PC-3 (cell line): ENCODE measurements at places on chromosomes 4 and X. TPM values are rescaled to one million over a fixed set of nuclear protein-coding genes. Genes with fewer than 3 reads are reported as not detected.

DNA sequence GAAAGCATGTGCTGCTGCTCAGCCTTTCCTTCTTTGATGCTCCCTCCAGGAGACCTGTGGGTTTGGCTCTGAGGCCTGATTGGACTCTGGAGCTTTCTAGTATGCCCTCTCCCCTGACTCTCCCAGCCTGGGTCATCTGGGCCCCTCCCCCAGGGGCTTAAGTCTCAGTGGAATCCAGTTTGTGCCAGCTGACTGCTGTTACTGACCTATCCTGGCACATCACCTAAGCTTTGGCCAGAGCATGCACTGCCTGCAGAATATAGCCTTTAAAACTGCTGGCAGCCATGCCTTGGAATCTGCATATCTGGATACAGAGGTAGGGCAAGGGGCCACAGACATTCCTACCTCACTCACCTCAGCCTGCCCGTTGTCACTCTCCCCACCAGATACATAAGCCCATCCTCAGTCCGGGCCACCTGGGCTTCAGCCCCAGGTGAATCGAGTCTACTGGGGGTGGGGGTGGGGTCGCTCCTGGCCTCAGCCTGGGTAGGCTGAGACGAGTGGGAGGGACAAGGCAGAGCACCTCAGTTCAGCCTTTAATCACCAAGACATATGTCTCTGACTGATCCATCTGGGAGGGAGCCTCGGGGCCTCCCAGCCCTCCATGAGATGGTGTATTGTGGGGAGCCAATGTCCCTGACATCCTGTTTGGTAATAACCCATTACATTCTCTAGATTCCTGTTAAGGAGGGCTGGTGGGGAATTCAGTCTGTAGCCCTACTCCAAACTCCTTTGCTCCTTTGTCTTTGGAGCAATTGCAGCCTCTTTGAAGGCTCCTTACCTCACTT, 61.2 kb downstream of the STARD8 start:
- H3K4me1 ChIP-seq: no peaks in the 10 kb centered on the region
- no peak overlapping the region for H3K4me3 ChIP-seq
- DNase-seq: no peak
- H3K27ac ChIP-seq: no peak overlapping the region

GRCh38 chr4:39354254-39354552, 12.0 kb downstream of the RFC1 start:
- DNase-seq: no peak
- no peaks in the 10 kb centered on the region for H3K27me3 ChIP-seq
- H3K4me3 ChIP-seq: no peak overlapping the region

DNA sequence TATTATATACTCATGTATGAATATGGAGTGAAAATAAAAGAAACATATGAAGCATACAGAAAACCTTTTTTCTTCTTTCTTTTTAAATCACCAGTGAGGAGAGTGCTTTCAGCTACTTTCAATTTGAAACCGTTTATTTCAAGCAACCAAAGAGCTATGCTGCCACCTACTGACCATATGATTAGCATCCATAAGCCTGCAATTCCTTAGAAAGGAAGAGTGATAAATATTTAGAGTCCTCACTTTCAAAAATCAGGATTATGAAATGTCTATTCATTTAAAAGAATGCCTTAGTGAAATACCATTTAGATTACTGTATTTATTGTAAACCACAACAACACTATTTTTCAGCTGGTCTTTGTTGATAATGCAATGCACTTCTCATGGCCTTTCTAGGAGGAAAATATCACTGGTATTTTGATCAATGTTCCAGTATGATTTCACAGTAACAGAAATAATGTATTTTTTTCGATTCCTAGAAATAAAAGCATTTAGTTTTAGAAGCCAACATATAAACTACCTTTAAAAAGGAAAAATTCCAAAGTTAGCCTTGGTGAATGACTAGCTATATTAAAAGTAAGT, 667.6 kb downstream of the PCDH18 start:
- no peaks in the 10 kb centered on the region for H3K4me1 ChIP-seq
- H3K27me3 ChIP-seq: no peaks in the 10 kb centered on the region
- H3K4me3 ChIP-seq: no peak overlapping the region
- no peak overlapping the region for H3K27ac ChIP-seq
- DNase-seq: peak; percentile 79
- H3K36me3 ChIP-seq: no peaks in the 10 kb centered on the region; the same call in 1 of the 2 replicates

DNA sequence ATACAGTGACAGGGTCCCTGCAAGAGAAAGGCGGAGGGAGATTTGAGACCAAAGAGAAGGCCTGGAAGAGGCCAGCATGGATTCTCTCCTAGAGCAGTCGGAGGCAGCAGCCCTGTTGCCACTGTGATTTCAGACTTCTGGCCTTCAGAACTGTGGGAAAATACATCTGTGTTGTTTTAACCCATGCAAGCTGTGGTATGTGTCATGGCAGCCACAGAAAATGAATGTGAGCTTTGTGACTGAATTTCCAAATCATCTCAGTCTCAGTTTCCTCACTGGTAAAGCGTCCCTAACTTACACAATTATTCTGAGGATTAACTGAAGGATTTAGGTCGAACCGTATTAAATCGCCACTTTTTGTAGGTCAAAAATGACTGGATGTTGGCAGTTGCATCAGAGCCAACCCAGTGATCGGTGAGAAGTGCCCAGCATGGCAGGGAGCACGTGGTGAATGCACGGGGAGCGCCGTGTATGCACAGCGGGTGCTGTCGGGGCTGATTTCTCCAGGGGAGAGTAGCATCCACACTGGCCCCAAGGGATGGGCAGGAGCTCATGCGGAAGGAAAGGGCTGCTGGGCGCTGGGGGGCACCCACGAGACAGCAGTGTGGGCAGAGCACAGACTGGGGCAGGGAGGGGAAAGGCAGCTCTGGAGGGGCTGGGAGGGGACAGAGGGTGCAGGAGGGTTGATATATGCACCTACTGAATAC, 23.8 kb upstream of the NSG1 start:
- no peak overlapping the region for H3K4me3 ChIP-seq
- no peaks in the 10 kb centered on the region for H3K4me1 ChIP-seq
- DNase-seq: no peak
- no peak overlapping the region for H3K27ac ChIP-seq
- H3K27me3 ChIP-seq: peaks cover 11% of the 10 kb centered on the region

- no peaks in the 10 kb centered on the region for H3K36me3 ChIP-seq
- H3K4me1 ChIP-seq: no peaks in the 10 kb centered on the region
- DNase-seq: no peak
Observed at GRCh38 chr4:21688596-21689265, 259.8 kb downstream of the KCNIP4 start.

DNA sequence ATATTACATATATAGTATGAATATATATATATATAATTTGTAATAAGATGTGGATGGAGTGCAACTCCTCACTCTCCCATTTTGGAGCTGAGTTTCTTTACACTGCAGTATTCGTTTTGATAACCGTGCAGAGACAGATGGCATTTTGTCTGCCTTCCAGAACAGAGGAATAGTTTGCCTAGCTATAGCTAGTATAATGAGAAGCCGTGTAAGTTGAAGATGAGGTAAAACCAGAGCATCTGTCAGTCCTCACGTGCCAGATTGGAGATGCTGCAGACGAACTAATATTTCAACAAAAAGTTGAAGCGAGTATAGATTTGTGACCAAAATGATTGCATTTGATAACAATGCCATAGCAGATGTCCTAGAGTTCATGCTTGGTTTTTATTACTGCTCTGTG, 180.6 kb downstream of the FMR1NB start:
- no peak for DNase-seq
- no peak overlapping the region for H3K4me3 ChIP-seq
- no peaks in the 10 kb centered on the region for H3K27me3 ChIP-seq
- no peaks in the 10 kb centered on the region for H3K4me1 ChIP-seq

- no peaks in the 10 kb centered on the region for H3K4me1 ChIP-seq
- H3K36me3 ChIP-seq: no peaks in the 10 kb centered on the region
- DNase-seq: peak; percentile 8
- no peaks in the 10 kb centered on the region for H3K27me3 ChIP-seq
- H3K4me3 ChIP-seq: no peak overlapping the region
Observed at GRCh38 chrX:19554786-19555185, 39.5 kb upstream of the MAP3K15 start.

- H3K27ac ChIP-seq: peak within 1 kb of the TSS; percentile 37
- no peaks in the 10 kb centered on the region for H3K36me3 ChIP-seq
- DNase-seq: peak; percentile 86
- no peaks in the 10 kb centered on the region for H3K27me3 ChIP-seq
- H3K4me1 ChIP-seq: peaks cover 31% of the 10 kb centered on the region
- H3K4me3 ChIP-seq: no peak within 1 kb of the TSS
Observed at GRCh38 chr4:76007089-76007862, at the start of gene CXCL9. CXCL9 (minus strand) TSS chr4:76007509; CDS start chr4:76007449, 60 bp downstream.

DNA sequence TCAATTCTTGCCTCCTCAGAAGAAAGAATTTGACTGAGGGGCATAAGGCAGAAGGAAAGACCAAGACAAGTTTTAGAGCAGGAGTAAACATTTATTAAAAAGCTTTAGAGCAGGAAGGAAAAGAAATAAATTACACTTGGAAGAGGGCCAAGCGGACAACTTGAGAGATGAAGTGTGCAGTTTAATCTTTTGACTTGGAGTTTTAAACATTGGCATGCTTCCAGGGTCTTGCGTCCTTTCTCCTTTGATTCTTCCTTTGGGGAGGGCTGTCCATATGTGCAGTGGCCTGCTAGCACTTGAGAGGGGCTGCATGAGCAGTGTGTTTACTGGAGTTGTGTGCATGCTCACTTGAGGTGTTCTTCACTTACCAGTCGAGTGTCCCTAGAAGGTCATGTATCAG, 275.8 kb upstream of the IL1RAPL1 start:
- no peak overlapping the region for H3K4me3 ChIP-seq
- no peaks in the 10 kb centered on the region for H3K36me3 ChIP-seq
- peaks cover 26% of the 10 kb centered on the region for H3K4me1 ChIP-seq
- no peak overlapping the region for H3K27ac ChIP-seq

- no peaks in the 10 kb centered on the region for H3K36me3 ChIP-seq
- no peaks in the 10 kb centered on the region for H3K27me3 ChIP-seq
- DNase-seq: no peak
- H3K4me1 ChIP-seq: peaks cover 2% of the 10 kb centered on the region
Observed at GRCh38 chr4:159267869-159268285, 165.0 kb downstream of the RAPGEF2 start.

DNA sequence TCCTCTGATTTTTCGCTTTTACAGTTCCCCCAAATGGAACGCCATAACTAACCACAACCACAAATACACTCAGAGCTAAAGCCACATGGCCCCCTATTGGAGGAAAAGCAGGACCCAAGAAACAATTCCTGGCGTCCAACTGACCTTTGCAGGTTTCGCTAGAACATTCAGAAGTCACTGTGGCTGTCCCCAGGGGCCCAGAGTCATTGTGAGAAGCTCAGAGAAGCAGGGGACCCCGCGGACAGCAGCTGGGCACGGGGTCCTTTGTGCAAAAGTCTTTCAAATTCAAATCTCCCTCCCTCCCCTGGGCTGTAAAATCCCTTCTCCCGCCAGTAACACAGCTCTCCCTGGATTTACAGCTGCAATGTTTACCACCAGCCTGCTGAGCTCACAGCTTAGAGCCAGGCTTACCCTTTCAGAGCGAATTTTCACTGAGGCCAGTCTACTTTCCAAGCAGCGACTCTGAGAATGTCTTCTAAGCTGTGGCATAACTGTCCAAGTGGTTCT, 214.8 kb downstream of the CRLF2 start:
- H3K27me3 ChIP-seq: peaks cover 4% of the 10 kb centered on the region; the same call in 1 of the 2 replicates
- H3K4me3 ChIP-seq: no peak overlapping the region
- no peak for DNase-seq
- no peaks in the 10 kb centered on the region for H3K36me3 ChIP-seq
- H3K4me1 ChIP-seq: no peaks in the 10 kb centered on the region

DNA sequence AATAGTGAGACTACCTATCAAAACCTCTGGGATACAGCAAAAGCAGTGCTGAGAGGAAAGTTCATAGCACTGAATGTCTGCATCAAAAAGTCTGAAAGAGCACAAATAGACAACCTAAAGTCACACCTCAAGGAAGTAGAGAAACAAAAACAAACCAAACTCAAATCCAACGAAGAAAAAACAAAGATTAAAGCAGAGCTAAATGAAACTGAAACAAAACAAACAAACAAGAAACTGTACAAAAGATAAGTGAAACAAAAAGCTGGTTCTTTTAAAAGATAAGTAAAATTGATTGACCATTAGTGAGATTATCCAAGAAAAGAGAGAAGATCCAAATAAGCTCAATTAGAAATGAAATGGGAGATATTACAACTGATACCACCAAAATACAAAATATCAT, 378.3 kb upstream of the NDST4 start:
- no peak for DNase-seq
- H3K4me3 ChIP-seq: no peak overlapping the region
- H3K36me3 ChIP-seq: no peaks in the 10 kb centered on the region
- H3K27ac ChIP-seq: no peak overlapping the region
- H3K27me3 ChIP-seq: no peaks in the 10 kb centered on the region

GRCh38 chrX:44314808-44315207, 28.7 kb downstream of the EFHC2 start:
- H3K4me1 ChIP-seq: peaks cover 8% of the 10 kb centered on the region; the same call in 1 of the 2 replicates
- H3K36me3 ChIP-seq: no peaks in the 10 kb centered on the region

- H3K36me3 ChIP-seq: no peaks in the 10 kb centered on the region
- no peak for DNase-seq
- no peak overlapping the region for H3K4me3 ChIP-seq
- no peaks in the 10 kb centered on the region for H3K27me3 ChIP-seq
Observed at GRCh38 chrX:77014377-77015372, 432.5 kb upstream of the FGF16 start.

- no peak overlapping the region for H3K27ac ChIP-seq
- no peak overlapping the region for H3K4me3 ChIP-seq
Observed at GRCh38 chrX:46255046-46255445, 290.2 kb downstream of the ZNF674 start.

GRCh38 chrX:47619486-47620302, at the start of gene SYN1:
SYN1 (minus strand) TSS chrX:47619857; CDS start chrX:47619728, 129 bp downstream.
- no peak within 1 kb of the TSS for H3K4me3 ChIP-seq
- H3K36me3 ChIP-seq: no peaks in the 10 kb centered on the region
- H3K27ac ChIP-seq: no peak within 1 kb of the TSS
- H3K27me3 ChIP-seq: no peaks in the 10 kb centered on the region
- no peaks in the 10 kb centered on the region for H3K4me1 ChIP-seq

DNA sequence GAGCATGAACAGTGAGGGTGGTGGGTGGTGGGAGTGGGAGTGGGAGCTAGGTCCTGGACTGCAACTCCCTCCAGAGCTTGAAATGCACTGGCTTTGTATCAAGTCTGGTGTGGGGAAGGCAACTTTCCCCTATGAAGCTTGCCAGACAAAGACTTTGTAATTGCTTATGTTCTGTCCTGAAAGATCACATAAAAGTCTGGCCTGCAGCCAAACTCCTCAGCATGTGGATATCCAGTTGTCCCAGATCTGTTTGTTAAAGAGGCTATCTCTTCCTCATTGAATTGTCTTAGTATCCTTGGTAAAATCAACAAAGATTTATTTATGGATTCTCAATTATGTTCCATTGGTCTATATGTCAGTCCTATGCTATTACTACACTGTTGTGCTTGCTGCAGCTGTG, 607.9 kb downstream of the GLUD2 start:
- H3K4me3 ChIP-seq: no peak overlapping the region
- no peak for DNase-seq
- no peaks in the 10 kb centered on the region for H3K4me1 ChIP-seq
- H3K36me3 ChIP-seq: no peaks in the 10 kb centered on the region
- H3K27me3 ChIP-seq: no peaks in the 10 kb centered on the region
- no peak overlapping the region for H3K27ac ChIP-seq

Gene STARD8
- 0.69 and 0.91 TPM in 2 replicates for total RNA-seq

Gene TKTL2
- total RNA-seq: not detected in 2 replicates

Gene BEX1
- total RNA-seq: 4.0 and 4.5 TPM in 2 replicates

Gene LINC00632
- 15.4 and 16.0 TPM in 2 replicates for total RNA-seq
